ENCODE measurements at places on chromosomes 16 and 17.
A peak's percentile ranks its signal among the peaks of the same experiment; 100 is the strongest.

DNA sequence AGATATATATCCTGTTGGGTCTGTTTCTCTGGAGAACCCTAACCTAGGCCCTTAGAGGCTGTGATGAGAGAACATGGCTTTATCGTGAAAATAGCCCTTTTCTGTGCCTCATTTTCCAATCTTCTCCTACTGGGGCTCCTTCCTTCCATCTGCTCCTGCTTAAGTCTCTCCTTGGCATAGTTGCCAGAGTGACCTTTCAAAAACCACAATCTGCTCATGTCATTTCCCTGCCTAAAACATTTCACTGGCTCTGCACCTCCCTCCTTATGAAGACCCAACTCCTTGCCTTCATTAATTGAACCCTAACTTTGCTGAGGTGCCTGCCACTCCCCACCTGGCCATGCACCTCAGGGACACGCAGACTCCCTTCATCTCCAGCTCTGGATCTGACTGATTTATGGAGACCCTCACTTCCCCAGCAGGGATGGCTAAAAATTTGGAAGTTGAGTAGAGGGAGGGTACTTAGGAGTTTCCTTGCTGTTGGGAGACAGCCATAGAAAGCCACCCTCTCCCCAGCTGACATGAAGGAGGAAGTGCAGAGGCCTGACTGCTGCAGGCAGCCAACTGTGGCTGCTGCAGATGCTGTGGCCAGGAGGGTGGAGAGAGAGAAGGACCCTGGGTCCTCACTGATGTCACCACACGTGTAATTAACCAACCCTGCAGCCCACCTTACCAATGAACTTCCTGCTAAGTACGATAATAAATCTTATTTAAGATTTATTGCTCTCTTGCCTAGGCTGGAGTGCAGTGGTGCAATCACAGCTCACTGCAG lies 6.3 kb upstream of the GGA2 start:
- no peak for DNase-seq

GRCh38 chr16:50631985-50632576 lies 49.0 kb downstream of the SNX20 start:
- no peak for DNase-seq

- DNase-seq, result no peak
Measured at GRCh38 chr17:29151567-29151966, 28.6 kb downstream of the MYO18A start.

DNA sequence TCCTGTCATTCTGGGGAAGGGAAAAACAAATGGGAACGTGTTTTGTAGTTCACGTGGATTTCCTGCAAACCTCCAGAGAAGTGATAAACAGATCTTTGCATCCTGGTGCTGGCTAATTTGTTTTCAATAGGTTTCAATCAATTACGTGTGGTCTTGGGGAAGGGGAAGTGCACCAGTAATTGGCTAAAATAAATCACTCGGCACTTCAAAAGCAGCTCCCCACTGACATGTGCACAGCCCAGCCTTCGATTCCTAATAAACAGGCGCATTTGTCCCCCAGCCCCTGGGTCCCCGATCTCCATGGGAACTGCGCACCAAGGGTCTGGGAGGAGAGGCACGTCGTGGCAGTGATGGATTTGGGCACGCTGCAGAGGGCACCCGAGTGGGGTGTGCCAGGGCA lies 112.9 kb upstream of the GSE1 start:
- DNase-seq, result no peak

DNA sequence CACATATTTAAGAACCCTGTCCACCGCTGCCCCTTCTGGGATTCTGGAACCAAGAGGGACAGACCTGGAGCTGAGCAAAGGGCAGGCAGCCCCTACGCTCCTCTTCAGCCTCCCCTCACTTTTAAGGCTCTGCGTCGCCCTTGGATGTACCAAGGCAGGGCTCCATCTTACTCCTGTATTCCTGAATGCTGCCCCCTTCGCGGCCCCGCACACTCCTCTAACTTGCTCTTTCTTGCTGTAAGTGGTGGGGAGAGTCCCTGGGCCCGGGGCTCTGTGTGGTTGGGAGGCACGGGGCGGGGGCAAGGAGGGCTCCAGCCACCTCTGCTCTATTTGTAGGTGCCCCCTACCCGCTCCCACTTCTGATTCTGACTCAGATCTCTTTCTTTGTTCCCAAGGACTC lies 1.2 kb downstream of the TNS4 start:
- no peak for DNase-seq

GRCh38 chr17:14747603-14747950 lies 446.7 kb downstream of the HS3ST3B1 start:
- no peak for DNase-seq

- no peak for DNase-seq
Measured at GRCh38 chr16:58455750-58456149, 44.2 kb upstream of the NDRG4 start.

- no peak for DNase-seq
Measured at GRCh38 chr17:63652106-63652505, 29.9 kb downstream of the MAP3K3 start.

DNA sequence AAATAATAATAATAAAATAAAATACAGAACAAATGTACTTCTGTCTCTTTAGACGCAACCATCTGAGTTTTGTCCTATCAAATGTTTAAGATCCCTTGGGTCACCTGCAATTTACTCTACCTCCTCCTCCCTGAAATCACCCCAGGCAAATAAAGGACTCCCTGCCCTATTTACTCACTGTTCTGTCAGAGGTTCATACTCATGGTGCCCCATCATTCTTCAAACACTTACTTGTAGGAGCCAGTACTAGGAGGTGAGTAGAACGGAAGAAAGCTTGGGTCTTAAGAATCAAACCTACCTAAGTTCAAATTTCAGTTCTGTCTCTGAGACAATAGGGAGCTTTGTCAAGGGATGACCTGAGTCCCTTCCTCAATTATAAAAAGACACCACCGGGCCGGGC lies 3.8 kb downstream of the TBC1D10B start:
- no peak for DNase-seq

DNA sequence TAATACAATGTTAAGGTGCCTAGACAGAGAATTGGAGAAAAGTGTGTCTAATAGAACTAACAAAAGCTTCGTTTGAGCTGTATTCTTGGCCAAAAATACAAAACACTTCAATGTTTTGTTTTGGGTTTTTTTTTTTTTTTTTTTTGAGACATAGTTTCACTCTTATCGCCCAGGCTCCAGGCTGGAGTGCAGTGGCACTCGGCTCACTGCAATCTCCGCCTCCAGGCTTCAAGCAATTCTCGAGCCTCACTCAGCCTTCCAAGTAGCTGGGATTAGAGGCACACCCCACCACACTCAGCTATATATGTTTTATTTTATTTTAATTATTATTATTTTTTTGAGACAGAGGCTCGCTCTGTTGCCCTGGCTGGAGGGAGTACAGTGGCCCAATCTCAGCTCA lies 38.3 kb upstream of the CARMIL2 start:
- DNase-seq, result no peak

DNA sequence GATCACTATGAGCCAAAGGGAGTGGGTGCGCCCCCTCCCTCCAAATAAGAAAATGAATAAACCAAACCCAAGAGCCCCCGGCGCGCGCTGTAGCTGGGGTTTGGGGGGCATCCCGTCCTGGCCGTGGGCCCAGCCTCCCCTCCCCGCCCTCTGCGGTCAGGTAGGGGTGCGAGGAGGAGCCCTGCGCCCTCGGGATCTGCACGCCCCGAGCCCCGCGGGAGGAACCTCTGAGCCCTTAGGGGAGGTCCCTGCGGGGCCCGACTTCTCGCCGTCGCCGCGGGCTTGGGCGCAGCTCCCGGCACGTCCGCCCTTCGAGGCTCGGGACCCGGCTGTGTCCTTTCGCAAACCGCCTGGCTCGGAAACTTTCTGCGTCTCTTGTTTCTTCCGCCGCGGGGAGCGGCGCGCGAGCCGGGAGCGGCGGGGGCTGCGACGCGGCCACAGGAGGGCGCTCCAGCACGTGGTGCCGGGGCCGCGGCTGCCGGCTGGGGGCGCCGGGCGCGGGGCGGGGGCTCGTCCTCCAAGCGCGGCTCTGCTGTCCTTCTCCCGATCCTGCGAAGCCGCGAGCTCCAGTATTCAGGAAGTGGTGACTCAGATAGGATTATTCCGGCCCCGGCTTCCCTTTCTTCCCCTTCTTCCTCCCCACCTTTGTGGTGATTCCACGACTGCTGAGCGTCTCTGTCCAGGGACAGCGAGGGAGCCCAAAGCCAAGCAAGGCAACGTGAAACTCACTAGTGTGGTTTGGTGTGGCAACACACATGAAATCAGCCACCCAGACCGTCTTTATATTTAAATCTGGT lies 1.6 kb downstream of the PITPNC1 start:
- DNase-seq, result peak; percentile 44

GRCh38 chr17:32627239-32627996 lies 140.6 kb downstream of the CDK5R1 start:
- DNase-seq, result peak; percentile 99
